NCI-H1092 (cell line): ENCODE measurements at places on chromosomes 5 and 9.
A peak's percentile ranks its signal among the peaks of the same experiment; 100 is the strongest.

DNA sequence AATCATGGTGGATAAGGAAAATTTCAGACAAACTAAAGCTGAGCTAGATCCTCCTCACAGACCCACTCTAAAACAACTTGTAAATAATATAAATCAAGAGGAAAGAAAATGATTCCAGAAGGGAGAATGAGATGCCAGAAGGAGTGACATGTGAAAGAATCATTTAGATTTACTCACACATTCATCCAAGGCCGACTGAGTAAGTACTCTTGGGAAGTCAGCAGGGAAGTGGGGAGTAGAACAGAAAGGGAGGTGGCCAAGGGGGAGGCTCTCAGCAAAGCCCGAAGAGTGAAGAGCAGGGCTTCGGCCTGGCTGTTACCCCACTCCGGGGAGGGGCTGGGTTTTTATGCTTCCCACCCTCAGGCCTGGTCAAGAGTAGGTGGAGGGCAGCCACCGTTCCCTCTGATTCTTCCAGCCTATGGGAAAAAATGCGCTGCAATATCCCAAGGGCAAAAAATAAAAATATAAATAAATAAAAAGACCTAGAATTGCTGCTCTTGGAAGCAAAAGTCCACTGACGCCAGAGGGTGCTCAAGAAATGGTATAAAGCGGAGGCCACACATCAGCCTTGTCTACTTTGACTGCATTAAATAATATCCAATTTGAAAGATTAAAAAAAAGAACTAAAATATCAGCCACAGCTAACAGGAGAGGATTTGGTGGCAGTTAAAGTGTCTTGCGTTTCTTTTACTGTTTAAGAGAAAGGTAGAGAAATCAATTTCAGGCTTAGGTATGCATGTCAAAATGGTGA is 110.2 kb upstream of the COL5A1 start:
- DNase-seq: no peak

DNA sequence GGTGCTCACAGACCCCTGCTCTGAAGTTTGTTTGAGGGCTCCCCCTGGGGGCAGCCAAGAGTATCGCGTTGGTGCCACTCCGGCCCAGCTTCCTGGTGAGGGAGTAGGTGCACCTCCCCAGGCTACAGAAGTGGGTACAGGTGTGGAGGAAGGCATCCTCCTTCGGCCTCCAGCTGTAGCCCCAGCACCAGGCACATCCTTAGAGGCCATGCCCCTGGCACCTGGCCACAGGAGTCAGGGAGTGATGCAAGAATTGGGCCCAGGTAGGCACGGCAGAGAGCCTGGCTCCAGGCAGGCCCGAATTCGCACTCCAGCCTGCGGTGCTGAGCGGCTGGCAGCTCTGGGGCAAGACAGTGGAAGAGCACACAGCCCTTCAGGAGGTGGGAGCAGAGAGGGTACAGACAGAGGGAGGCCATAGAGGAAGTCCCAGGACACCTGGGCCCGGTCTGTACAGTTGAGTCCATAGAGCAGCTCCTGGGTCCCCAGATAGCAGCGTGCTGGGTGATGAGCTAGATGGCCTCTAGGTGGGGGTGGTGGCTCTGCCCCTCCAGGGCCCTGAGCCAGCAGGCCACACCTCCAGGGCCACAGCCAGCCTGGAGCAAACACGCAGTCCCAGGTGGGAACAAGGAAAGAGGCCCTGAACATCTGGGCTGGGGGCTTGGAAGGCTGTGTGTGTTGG is 2.4 kb downstream of the SAPCD2 start:
- peak; percentile 76 for DNase-seq

GRCh38 chr9:21317956-21318923 is 13.1 kb upstream of the IFNA5 start:
- DNase-seq: peak; percentile 28

GRCh38 chr5:15627109-15627508 is 127.1 kb downstream of the FBXL7 start:
- DNase-seq: no peak

GRCh38 chr9:126671381-126671831 is 57.7 kb downstream of the LMX1B start:
- DNase-seq: peak; percentile 27

DNA sequence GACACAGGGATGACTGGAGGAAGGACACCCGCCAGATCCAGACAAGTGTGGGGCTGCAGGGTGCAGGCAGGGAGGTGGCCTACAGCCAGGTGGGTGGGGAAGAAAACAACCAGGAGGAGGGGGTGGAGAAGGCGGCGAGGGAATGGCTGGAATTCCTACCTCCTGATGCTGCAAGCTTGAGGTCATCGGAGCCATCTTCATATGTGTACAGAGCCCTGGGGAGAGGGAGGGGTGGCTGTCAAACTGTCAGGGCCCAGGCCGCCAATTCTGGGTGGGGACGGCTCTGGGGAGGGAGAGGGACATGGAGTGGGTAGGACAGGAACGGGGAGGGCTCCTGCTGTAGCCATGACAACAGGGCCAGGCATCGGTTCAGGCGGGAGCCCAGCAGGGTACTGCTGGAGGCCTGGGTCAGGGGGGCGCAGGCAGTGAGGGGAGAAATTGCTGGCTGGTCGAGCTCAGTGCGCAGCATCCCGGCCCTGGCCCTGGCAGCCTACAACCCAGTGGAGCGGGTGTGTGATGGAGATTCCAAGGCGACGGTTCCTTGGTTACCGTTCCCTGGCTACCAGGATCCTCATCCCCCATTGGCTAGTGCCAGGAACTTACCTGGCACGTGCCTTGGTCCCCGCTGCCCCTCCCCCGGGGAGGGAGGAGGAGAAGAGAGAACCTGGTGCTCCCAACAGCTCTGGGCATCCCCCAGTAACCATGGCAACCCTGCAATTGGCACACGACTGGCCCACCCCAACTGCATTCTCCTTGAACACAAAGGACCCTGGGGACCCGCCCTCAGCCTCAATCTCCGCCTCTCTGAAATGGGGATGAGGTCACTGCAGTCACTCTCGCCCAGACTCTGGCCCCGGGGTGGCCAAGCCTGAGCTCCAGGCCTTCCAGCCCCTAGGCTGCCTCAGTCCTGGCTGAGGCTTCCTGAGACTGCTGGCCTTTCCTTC is 4.5 kb downstream of the DBN1 start:
- no peak for DNase-seq

- DNase-seq: peak; percentile 19
These were observed 872 bp downstream of the TXNDC15 start for GRCh38 chr5:134874831-134875655.

DNA sequence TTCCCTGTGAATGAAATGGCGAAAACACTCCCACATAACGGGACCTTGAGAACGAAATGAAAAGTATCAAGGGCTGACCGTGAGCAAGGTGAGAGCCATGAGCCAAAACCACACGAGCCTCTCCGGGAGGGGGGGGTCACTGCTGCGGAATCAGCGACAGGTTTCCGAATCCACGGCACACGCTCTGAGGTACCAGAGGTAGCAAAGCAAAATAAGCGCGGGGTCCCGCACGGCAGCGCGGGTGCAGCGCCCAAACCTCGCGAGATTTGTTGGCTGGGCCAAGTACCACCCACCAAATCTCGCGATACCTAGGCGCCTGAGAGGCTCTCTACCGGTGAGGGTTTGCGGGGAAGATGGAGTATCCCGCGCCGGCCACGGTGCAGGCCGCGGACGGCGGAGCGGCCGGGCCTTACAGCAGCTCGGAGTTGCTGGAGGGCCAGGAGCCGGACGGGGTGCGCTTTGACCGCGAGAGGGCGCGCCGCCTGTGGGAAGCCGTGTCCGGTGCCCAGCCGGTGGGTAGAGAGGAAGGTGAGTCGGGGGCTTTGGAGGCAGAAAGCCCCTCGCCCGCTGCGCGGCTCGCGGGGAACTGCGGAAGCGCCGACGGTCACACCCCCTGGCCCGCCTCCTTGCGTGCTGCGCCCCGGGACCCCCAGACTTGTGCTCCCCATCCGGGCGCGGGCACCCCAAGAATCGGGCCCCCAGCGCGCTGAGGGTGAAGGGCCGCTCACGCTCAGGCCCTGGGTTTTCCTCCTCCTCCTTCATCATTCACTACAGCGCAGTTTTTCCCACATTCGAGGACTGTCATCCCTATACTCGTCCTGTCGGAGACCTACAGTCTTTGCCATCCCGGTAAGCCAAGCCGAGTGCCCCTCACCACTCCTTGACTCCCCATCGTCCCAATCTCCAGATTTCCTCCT is at the start of gene ZNF346:
ZNF346 (plus strand) TSS at position 311 of the 917 bp plus-strand sequence; CDS start at position 354, 43 bp downstream.
- DNase-seq: peak; percentile 90

DNA sequence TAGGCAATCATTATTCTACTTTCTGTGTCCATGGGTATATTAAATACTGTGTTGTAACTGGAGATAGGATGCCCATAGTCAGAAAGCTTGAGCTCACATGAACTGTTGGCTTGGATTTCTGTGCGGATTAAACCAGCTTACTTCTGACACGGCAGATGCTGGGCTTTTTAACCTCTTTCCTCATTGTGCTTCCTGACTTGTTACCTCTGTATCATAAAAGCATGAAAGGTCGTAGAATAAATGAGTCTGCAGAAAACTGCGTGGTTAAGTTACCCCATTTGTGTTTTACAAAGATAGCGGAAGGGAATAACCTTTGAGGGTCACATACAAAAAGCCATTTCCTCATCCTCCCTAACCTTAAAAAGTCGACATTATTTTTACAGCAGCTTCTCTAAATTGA is 199.5 kb upstream of the DMRT1 start:
- no peak for DNase-seq

DNA sequence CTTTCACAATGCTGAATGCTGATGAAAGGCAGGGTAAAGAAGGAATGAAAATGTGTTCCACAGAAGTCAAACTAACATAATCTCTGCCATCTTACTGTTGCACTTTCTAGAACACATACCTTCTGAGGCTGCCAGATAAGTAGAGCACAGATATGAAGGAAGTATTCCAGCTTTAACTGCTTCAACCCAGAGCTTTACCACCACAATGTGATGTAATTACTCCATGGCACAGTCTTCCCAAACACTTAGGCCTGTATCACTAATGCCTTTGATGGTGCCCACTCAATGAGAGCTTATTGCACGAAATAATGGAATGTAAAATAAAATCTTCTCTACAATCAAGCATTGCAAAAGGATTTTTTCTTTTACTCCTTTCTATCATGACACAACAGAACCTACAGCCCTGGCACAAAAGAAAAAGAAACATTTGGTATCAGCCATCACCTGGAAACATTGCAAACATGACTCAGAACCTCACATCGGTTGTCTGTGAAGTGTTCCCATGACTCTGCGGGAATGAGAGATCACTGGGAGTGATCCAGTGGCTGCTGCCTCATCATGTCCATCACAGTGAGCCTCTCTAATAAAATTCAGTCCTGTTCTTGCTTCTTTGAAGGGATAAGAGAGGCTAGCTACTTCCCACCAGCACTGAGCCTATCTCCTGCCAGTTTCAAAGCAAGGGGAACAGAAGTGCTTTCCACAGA is 385.8 kb downstream of the EFNA5 start:
- no peak for DNase-seq

- DNase-seq: no peak
These were observed 965 bp downstream of the PTGDS start for GRCh38 chr9:136978073-136978864.

DNA sequence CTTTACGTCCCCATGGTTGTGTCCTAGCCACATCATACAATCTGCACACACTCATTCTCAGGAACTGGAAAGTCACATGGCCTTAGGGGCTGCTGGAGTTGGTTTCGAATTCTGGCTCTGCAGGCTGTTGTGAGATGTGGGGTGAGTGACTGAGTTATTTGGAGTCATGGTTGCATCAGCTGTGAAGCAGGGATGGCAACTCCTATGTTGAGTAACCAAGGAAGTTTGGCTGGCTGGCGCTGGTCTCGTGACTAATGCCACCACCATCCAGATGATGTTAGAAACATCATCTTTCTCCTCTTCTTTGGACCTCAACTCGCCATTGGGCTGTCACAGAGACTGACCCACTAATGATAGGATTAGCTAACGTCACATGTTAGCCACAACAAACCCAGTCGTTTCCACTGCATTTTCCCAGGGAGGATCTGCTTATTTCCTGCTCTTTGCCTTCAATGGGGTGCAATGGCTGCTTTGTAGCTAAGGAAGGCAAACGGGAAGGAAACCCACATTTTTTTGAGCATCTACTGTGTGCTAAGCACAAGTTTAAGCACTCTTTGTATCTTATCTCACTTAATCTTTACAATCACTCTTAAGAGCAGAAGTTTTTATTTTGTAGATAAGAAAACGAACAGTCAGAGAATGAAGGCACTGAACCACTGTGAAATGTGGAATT is 78.1 kb upstream of the UBTD2 start:
- no peak for DNase-seq

GRCh38 chr9:101469026-101469425 is 33.5 kb upstream of the ALDOB start:
- DNase-seq: no peak

GRCh38 chr9:129442803-129443511 is 177.9 kb downstream of the C9orf50 start:
- DNase-seq: no peak
